ENCODE measurements at places on chromosomes 13 and 19.

DNA sequence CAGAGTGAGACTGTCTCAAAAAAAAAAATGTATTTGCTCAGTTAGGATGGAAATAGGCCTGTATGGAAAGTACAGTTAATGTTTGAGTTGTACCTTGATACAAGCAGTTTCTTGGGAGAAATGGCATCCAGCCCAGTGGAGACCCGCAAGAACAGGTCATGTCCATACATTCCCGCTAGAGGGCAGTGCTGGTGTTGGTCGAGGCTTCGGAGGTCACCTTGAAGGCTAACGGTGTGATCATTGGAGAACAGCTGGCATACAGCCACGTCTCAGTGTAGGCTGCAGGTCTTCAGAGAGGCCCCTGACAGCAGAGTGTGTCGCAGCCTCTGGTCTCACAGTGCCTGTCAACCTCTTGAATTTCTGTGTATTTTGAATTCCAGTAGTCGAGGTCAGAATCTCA, 7.5 kb downstream of the ZNF610 start:
- peak; percentile 67 for DNase-seq

DNA sequence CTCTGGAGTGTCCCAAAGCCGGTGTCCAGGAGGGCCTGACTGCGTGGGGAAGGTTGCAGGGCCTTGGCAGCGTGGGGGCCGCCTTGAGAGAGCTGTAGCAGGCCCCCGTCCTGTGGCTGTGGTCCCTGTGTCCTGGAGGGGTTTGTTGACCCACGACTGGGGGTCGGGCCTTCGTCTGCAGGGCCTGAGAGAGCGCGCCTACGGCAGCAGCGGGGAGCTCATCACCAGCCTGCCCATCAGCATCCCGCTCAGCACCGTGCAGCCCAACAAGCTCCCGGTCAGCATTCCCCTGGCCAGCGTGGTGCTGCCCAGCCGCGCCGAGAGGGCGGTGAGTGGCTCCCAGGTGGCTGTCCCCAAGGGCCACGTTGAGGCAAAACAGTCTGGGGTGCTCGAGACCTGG, 18.5 kb downstream of the PLEKHJ1 start:
- no peak for DNase-seq

DNA sequence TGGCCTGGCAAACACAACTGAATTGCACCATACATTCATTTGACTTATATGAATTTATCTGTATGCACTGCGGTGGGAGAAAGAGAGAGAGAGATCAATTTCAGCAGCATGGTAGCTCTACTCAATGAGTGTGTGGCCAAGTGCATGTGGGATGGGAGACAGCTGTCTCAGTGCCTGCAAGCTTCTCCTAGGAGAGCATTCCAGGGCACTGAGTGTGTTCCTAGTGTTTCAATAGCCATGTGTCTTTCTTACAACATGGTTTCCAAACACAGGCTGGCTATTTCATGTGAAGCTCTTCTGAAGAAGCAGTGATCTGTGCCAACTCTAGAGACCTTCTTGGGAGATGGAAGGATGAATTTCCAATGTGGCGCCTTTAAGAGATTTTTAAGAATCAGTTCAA, 43.5 kb downstream of the NEK5 start:
- DNase-seq, result no peak

- no peak for DNase-seq
These were observed 616 bp downstream of the PINLYP start for GRCh38 chr19:43575955-43576878.

DNA sequence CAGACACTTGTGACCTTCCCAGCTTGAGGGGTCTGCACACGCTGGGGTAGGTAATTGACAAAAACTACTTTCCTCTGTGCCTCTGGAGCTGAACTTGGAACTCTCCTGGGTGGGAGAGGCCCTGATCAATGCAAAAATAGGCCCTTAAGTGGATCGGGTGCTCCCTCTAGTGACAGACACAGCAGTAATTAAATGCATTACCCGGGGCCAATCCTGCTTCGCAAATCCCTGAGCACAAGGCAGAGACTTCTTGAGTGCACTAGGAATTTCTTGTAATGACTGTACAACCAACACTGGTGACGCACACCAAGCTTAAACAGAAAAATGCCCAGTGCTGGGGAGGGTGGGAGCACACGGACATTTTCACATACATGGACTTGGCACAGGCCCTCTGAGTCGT, 10.6 kb upstream of the UBE2S start:
- peak; percentile 54 for DNase-seq

DNA sequence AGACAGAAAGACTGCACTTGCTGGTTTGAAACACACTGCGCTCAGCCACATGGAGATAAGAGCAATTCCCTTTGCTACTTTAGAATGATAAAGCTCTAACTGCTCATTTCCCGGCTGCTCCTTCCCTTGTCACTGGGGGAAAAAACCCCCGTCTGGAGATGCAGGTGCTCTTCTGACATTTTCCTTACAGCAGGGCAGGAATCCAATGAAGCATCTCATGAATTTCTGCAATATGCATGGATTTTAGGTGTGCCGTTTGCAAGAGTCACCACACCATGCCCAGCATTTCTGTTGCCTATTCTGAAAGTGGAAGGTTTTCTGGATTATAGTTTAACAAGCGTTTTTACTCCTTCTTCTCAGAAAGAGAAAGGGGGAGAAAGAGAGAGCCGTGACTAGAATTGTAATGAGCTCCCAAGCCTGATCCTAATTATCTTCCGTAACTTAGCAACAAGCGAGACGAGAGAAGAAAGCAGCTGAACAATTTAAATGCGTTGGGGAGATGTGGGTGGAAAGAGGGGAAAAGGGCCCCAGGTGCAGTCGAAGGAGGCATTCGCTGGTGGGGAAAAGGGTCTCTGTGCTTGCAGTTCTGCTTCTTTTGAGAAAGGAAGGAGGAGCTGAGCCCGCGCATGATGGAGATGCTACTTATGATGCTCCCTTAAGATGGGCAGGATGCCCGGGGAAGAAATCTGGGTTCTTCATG, 76.6 kb upstream of the SPATA13 start:
- no peak for DNase-seq

- no peak for DNase-seq
These were observed 556.3 kb downstream of the UQCRFS1 start for GRCh38 chr19:28656644-28657043.

DNA sequence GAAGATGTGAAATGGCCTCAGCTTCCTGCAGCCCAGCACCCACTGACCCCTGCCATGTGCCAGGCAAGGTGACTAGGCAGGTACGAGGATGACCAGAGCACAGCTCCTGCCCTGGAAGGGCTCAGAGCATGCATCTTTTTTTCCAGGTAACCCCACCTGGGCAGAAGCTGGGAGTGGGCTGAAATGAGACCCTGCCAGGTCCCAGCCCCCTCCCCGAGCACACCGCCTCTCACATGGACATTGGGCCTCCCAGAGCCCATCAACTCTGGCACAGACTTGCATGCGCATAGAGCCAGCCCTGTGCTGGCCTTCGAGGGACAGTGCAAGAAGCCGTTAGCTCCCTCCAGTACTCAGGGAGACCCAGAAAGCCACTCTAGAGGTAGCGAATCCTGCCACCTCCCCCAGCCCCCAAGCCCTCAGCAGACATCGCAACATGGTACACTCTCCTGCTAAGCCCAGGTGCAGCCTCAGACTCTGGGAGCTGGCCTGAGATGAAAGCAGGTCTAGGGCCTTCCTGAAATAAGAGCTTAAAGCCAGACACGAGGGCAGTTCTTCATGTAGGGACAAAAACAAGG, 8.9 kb upstream of the VSTM2B start:
- no peak for DNase-seq

DNA sequence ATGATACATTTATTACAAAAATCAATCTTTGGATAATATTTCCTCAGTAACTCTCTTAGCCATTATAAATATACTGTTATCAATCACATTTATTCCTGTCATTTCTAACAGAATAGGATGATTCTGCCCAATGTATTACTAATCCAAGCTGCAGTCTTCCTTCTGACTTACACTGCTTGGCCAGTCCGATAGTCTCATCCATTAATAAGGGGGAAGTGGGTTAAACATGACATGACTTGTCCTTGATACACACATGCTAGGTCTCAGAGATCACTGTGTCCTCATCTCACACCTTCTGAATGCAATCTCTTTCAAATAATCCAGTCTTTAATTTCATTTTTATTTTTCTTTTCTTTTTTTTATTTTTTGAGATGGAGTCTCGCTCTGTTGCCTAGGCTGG, 18.8 kb downstream of the SACS start:
- no peak for DNase-seq

DNA sequence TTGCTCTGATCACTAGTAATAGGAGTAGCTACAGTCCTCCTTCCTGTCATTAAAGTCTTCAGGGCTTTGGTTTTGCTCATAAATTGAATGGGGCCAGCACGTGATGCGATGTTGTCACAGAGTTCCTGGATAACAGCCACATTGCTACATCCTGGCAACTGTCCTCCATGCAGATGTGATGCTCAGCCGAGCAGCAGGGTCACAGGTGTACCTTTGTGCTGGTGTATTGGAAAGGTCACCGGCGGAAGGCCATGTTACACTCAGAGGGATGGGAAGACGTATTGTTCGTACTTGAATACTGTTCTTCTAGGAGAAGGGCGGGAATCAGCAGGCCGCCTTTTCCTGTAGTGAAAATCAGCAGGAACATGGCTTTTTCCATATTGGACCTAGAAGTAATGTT, 713.8 kb upstream of the GPC6 start:
- DNase-seq, result no peak

GRCh38 chr13:110520431-110521295, 40.9 kb downstream of the RAB20 start:
- DNase-seq, result no peak

Measured in CD8-positive, alpha-beta T cell (primary cell).